ENCODE measurements at places on chromosomes 2 and 18. TPM values are rescaled to one million over a fixed set of nuclear protein-coding genes. Genes with fewer than 3 reads are reported as not detected.

Gene CREG2
- not detected for total RNA-seq

DNA sequence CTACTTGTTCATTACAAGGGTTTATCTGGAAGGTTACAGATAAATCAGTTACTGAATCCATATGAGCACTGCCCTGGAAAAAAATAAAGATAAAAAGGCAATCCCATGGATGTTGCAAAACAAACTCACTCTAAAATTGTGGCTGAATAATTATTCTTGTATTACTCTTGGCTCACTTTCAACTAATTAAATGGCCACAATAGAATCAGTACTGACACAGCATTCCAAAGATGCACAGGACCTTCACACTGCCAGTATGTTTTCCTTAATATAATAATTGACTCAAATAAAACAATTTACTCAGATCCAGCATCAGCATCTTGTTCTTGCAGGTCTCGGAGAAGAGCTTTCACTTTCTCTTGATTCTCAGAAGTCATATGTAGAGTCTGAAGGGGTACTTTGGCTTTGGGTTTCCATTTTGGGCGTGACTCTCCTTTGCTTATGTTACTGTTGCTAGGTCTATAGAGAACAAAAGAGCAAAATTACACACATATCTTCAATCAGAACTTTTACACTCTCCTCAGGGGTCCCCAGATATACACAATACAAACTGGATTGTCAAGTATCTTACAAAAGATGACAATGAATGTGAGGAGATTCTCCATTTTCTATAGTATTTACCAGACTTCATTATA, 12.6 kb downstream of the DHX57 start:
- no peak for DNase-seq

DNA sequence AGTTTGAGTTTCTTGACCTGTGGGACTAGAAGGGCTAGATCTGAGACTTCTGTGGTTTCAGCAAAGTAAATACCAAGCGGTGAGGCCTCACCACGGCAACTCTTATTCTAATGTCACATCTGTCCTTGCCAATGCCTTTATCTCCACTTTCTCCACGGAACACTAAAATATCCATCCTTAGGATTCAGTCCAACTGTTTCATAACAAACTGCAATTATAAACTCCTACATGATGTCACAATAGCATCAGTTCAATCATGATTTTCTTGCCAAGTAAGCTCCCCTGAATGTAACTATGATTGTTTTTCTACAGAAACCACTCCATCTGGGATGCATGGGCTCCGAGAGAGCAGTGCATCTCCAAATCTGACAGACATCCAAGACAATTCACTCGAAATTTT, 79.6 kb downstream of the LRATD1 start:
- no peak for DNase-seq

DNA sequence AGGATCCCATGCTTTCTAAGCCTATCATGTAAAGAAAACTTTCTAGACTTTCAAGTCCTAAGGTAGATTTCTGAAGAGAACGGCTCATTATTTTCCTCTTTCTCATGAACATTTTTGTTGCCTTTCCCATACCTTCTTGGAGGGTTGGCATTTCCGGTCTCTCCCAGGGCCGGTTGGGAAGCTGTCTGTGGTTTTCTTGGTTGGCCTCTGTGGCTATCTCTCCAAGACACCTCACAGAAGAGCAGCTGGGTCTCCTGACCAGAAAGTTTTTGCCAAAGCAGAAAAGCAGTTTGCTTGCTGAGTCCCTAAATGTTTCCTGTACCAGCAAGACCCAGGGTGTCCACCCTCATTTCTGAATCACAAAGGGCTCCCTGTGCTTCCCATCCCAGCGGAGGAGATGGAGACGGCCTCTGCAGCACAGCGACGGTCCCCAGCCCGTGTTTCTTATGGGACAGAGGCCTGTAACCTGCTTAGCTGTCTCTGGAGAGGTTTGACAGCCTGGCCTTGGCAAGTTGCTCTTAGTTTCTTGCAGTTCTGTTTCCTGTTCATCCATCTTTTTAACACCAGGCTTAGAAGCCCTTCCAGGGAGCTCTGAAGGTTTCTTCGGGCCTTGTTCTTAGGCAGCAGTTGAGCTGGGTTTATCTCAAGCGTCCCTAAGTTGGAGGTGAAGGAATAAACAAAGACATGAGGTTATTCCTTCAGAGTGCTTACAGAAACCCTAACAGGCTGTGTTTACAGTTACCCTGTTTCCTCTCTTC, 39.8 kb downstream of the GREB1 start:
- DNase-seq = no peak

GRCh38 chr2:241048949-241049343, 50.5 kb downstream of the SNED1 start:
- DNase-seq = no peak

DNA sequence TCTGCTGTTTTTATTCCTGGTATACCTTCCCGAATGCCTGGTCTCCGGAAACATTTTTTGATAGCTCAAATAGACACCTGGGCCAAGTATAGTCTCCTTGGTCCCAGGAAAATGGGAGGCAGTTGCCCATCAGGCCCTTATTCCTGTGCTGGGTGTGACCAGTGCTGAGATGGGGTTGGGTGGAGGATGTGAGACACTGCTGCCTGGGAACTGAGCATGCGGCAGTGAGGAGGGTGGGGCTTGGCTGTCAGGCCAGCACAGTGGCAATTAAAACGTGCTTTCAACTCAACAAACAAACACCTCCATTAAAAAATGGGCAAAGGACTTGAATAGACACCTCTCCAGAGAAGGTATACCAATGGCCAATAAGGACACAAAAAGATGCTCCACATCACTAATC, 12.5 kb downstream of the KLHL29 start:
- no peak for DNase-seq
